Erythroblast (primary cell): ENCODE measurements at places on chromosomes 1 and 21.

DNA sequence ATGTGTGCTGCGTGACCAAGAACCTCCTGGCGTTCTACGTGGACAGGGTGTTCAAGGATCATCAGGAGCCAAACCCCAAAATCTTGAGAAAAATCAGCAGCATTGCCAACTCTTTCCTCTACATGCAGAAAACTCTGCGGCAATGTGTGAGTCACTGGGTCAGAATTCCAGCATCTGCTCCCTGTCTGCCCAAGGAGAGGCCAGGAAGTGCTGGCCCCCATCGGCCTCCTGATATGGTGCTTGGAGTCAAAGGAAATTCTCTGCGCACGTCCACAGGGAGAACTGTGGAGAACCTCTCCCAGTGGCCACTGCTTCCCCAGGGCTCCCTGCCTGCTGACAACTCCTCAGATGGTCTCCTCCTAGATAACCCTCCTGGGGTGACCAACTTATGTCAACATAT lies 25.6 kb upstream of the IL20 start:
- no peak for DNase-seq

DNA sequence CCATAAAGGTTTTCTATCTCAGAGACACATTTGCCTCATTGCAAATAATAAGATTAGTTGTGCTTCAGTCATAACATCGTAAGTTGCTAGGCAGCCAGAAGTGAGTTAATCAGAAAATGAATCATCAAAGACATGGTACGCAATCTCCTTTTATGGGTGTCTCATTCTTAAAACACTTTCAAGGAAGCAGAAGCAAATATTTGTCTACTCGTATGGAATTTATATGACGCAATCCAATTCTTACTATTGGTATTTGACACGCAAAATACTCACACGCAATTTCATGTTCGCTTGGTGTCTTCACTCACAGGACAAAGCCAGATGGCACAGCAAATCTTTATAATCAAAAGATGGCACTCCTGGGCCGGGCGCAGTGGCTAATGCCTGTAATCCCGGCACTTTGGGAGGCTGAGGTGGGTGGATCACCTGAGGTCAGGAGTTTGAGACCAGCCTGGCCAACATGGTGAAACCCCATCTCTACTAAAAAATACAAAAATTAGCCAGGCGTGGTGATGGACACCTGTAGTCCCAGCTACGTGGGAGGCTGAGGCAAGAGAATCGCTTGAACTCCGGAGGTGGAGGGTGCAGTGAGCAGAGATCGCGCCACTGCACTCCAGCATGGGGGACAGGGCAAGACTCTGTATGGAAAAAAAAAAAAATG lies 56.4 kb downstream of the HLCS start:
- no peak for DNase-seq

- no peak for DNase-seq
Measured at GRCh38 chr1:24235921-24236788, 49.1 kb upstream of the IFNLR1 start.

DNA sequence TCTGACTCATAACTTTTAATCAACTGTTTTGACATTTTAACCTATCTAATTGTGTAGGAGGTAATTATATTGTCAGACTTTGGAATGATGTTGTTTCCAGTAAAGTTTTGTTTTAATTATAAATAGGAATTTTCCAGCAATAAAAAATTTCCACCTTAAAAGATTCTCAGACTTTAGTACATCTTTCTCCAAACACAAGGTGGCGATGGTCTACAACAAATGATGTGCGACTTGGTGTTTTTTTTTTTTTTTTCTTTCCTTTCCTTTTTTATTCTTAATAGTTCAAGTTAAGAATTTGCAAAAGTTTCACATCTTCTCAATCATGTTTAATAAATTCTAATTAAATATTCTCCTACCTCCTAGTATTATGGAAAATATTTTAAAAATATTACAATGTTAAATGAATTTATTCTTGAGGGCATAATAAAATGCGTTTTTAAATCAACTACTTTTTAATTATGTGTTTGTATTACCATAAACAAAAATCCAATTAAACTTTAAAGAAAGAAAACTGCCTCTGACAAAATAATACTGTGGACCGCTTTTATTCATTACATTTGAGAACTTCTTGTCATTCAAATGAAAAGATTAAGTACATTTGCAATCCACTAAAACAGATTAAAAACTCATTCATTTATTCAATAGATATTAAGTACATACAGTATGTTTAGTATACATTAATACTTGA lies 4.4 kb upstream of the ADAMTS1 start:
- DNase-seq, result peak; percentile 47

DNA sequence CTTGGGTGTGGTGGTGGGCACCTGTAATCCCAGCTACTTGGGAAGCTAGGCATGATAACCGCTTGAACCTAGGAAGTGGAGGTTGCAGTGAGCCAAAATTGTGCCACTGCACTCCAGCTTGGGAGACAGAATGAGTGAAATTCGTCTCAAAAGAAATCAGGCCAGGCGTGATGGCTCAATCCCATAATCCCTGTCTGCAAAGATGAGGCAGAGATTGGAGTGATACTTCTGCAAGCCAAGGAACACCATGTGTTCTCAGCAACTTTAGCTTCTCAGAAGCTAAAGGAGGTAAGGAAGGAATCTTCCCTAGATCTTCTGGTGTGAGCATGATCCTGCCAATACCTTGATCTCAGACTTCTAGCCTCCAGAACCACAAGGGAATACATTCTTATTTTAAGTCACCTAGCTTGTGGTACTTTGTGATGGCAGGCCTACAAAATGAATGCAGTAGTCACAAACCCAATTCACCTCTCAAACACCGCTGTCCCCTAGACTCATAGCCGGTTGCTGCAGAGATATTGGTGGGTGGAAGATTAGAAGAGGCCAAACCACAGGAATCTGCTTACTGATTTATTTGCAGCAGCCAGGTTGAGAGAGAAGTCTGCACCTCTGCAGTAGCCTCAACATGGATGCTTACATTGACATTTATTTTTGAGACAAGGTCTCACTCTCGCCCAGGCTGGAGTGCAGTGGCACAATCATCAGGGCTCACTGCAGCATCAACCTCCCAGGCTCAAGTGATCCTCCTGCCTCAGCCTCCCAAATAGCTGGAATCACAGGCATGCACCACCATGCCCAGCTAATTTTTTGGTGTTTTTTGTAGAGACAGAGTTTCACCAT lies 18.6 kb downstream of the L1TD1 start:
- no peak for DNase-seq

DNA sequence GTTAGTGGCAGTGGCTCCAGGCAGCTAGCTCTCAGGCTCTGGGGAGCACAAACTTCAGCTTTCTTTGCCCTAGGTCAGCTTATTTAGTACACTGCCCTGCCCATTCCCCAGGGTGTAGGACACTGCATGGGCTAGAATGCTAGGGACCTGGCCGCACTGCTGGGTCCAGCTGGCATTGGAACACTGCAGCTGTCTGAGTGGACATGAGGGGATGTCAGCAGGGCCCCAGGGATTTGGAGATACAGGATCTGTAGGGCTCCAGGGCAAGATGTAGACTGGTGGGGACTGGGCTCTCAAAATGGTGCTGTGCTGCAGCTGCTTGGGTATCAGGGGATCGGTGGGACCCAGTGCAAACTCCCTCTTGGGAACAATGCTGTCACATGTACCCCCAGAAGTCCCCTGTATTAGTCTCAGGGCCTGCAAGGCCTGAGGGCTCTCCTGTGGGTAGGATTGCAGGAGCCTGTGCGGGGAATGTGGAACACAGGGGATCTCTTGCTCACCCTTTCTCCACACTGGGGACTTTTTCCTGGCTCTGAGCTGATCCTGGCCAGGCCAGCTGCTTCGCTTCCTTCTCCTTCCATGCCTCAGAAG lies 25.2 kb upstream of the TTC22 start:
- no peak for DNase-seq

GRCh38 chr1:116458695-116459094 lies 85.7 kb downstream of the ATP1A1 start:
- DNase-seq, result no peak

GRCh38 chr1:245419461-245419978 lies 264.7 kb downstream of the KIF26B start:
- no peak for DNase-seq

DNA sequence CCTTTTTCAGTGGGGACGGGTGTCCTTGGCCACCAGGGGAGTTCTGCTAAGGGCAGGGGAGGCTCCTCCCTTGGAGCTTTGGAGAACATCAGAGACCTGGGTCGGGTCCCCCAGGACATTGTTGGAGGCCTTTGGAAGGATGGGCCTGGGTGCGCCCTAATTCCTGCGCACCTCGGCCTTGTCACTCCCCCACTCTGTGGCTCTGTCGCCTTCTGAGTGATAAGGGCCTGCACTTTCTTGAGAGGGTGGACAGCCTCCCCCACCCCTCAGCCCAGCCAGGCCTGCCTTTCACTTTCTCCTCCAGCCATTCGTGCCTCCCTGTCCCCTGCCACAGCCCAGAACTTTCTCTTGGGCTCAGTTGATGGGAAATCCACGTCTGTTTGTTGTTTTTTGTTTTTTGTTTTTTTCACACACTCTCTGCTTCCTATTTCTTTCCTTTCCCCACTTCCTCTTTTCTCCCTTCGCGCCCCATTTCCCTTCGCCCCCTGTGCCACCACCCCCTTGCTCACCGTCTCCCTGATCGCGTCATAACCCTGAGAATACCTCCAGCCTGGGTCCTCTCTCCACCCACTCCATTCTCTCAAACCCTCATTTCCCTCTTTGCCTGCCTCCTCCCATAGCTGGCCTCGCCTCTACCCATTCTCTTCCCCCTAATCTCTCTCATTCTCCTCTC lies 85.6 kb downstream of the PAX7 start:
- no peak for DNase-seq

GRCh38 chr21:29349702-29350101 lies 51.0 kb downstream of the BACH1 start:
- peak; percentile 71 for DNase-seq

- no peak for DNase-seq
Measured at GRCh38 chr1:185412385-185413087, 95.5 kb upstream of the IVNS1ABP start.

DNA sequence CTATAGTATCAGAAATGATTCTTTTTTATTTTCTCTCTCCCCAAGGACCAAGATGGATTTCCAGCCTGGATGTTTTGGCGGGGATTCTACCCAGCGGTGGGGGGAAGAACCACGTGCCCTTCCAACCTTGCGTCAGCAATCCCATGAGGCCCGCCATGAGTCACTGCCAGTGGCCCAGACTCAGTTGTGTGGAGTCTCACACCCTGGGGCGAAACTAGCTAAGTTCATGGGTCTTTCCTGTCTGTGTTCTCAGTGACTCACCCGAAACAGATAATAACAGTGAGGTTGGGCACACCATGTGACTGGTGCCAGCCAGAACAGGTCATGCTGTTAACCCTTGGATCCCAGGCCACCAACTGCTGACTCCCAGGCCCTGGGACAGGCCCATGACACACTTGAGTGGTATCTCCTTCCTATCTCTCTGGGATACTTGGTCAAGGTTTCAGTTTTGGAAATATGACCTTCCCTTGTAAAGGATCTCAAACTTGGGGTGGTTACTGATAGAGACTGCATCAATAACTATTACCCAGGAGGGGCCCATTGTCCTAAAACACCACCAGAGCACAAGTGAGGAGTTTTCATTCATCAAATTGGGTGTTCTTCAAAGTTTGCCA lies 98.0 kb upstream of the DUSP10 start:
- no peak for DNase-seq

DNA sequence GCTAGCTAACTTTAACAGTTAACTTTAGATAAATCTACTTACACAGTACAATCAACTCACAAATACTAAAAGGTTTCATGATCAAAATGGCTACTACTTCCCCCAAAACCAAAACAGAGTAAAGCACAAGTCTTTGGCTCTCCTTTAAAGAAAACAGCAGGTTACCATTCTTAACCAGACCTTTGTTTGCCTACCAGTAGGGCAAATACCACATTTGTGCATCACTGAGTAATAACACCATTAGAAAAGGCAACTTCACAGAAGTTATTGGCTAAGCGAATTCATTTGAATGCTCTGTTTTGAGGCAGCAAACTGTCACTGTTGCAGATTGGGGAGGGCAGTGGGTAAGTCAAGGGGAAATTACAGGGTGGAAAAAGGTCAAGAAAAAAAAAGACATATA lies 17.3 kb upstream of the SERPINC1 start:
- no peak for DNase-seq

- DNase-seq, result no peak
Measured at GRCh38 chr1:101484689-101485338, 248.0 kb downstream of the S1PR1 start.

DNA sequence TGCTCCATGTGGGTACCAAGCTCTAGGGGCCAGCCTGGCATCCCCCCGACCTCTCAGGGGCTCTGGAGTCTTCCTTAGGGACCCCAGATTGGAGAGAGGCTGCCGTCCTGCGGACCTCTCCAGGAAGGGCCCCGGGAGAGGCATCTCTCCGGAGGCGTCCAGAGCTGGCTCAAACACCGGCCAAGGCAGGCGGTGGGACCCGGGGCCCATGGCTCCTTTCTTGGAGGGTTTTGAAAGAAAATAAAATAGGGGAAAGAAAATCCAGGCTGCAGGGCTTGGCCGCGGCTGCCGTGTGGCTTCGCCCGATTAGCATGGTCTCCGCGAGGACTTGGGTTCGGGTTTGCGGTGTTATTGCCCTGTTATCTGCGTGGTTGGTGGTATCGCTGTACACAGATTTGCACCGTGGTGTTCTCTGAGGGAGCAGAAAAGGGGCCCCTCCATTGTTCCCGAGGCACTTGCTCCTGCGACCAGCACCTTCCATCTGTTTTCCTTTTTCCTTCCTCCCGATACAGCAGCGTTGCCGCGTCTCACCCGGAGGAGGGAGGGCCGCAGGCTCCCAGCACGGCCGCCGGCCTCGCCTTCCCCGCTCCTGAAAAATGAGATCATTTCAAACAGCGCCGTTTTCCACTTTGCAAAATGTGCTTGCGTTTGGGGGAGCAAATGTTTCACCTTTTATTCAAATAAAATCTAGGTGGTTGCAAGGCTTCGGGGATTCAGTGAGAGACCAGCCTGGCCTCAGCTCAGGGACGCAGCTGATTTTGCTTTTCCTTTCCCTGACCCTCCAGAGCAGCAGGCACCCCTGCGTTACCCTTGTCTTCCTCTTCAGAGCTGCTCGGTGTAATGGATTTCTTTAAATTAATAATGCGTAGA lies 86.3 kb downstream of the PRDM16 start:
- DNase-seq, result no peak

DNA sequence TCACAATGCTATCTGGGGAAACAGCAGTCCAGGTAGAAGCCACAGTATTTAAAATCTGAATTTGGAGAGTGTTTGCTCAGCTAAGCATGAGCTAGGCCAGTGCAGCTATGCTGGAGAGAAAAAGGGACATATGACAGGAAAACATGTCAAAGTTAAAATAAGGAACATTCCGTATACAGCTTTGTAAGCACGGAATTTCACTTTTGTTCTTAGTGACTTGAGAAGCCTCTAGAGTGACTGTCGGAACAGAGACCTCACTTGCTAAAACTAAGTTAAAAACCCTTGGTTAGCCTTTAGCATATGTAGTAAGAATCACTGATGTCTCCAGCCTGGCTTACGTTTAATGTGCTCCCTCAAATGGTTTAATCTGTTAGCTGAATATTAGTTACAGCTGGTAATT lies 661.7 kb downstream of the KCNT2 start:
- no peak for DNase-seq

- no peak for DNase-seq
Measured at GRCh38 chr1:118155106-118155505, 29.9 kb downstream of the SPAG17 start.

GRCh38 chr1:232040260-232040659 lies 413.7 kb downstream of the DISC1 start:
- no peak for DNase-seq
